ENCODE measurements at places on chromosomes 1 and 21.

- no peak for DNase-seq
Observed at GRCh38 chr1:157270705-157271274, 132.6 kb upstream of the ETV3 start.

- DNase-seq, result no peak
Observed at GRCh38 chr1:117629625-117630422, 24.0 kb downstream of the TENT5C start.

- DNase-seq, result no peak
Observed at GRCh38 chr1:89670711-89671110, 37.8 kb downstream of the LRRC8C start.

GRCh38 chr1:214419650-214420049 is 131.8 kb downstream of the PTPN14 start:
- no peak for DNase-seq

GRCh38 chr21:45990741-45991605 is 9.4 kb downstream of the COL6A1 start:
- DNase-seq, result peak; percentile 1

- DNase-seq, result no peak
Observed at GRCh38 chr1:42692461-42692860, 10.2 kb downstream of the YBX1 start.

- peak; percentile 81 for DNase-seq
Observed at GRCh38 chr1:41666981-41667631, 182.6 kb upstream of the EDN2 start.

GRCh38 chr1:100882698-100883097 is 11.9 kb downstream of the EXTL2 start:
- no peak for DNase-seq

DNA sequence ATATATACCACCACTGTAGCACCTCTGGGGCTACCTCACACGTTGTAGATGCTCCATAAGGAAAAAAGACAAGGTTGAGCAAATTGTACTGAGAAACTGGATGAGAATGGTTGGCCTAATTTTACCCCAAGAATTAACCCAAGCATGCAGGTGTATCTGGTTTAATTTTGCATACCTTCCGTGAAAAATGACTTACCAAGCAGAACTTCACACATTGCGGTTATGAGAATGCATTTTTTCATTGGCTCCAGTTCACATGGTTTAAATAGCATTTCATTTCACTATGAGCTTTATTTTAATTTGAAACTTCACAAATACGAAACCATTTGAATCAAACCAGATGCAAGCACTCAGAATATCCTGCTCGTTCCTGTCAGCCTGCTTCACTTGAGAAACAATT is 512.2 kb downstream of the LTN1 start:
- no peak for DNase-seq

DNA sequence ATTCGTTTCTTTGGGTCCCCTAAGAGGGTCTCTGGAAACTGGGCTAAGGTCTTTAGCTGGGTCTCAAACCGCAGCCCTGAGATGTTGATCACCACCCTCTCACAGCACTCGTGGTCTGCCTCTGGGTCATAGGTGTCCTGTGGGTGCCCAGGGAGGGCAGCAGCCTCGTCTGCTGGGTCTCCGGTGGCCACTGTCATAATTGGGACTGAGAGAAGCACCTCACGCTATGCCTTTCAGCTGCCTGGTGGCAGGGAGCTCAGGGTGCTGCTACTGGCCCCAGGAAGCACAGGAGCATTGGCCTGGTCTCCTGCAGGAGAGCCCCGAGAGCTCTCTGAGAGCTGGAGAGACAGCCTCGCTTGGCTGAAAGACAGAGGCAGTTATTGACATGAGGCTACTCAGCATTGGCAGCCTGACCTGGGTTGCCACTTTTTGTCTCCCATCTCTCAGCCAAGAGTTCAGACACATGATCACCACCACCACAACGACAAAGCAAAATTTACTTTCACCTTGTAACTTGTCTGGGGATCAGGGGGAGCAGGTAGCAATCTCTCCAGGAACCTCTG is 1.5 kb downstream of the KCNA2 start:
- DNase-seq, result no peak

GRCh38 chr1:82870332-82870731 is 1069.6 kb downstream of the ADGRL2 start:
- no peak for DNase-seq

- DNase-seq, result no peak
Observed at GRCh38 chr1:34984435-34984792, 733 bp downstream of the TMEM35B start.

DNA sequence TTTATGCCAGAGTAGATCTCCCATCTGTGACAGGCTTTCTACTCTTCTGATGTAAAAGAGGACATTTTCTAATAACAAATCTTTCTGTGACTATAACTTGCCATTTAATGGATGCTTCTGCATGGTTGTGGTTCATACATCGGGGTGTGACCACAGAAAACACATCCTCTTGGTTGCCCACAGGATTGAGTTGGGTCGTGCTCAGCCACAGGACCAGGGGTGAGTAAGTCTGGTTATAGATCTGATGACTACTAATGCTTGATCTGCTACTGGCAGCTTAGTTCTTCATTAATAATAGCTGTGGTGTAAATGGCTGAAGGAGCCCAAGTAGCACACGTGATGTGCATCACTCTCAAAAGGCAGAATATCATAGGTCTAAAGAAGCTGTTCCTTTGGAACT is 328.2 kb downstream of the RWDD3 start:
- DNase-seq, result no peak

- no peak for DNase-seq
Observed at GRCh38 chr1:61572046-61572445, 152.9 kb downstream of the TM2D1 start.

GRCh38 chr1:32413507-32414185 is 19.4 kb upstream of the BSDC1 start:
- DNase-seq, result peak; percentile 82

DNA sequence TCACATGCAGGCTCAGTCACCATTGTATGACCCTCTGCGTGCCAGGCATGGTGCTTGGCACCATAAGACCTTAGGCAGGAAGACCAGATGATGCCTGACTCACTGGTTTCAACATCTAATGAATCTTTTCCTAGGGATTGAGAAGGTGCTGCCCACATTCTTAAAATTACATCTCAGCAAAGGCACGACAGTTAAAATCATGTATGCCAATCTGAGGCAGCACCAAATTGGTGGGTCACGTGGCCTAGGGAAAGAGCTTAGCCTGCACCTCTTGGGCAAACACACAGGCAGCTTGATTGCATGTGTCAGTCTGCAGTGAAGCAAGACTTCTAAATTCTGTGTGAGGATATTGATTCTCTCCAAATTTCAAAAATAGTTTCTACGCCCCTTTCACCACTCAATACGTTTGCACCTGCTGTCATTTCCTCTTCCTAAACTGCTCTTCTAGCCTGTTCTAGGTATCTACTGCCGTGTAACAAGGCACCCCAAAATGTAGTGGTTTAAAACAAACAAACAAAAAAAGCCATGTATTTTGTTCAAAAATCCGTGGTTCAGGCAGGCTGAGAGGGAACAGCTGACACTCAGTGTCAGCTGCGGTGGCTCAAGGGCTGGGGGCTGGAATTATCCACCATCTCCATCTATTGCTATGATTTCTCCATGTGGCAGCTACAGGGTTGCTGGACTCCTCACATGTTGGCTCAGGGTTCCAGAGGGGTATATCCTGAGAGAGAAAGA is 160.2 kb upstream of the FGGY start:
- DNase-seq, result no peak

- DNase-seq, result no peak
Observed at GRCh38 chr21:42395302-42395701, 550 bp downstream of the TMPRSS3 start.

- no peak for DNase-seq
Observed at GRCh38 chr21:36241717-36242116, 78.3 kb upstream of the MORC3 start.

- no peak for DNase-seq
Observed at GRCh38 chr1:165954940-165955339, 127.5 kb downstream of the UCK2 start.

DNA sequence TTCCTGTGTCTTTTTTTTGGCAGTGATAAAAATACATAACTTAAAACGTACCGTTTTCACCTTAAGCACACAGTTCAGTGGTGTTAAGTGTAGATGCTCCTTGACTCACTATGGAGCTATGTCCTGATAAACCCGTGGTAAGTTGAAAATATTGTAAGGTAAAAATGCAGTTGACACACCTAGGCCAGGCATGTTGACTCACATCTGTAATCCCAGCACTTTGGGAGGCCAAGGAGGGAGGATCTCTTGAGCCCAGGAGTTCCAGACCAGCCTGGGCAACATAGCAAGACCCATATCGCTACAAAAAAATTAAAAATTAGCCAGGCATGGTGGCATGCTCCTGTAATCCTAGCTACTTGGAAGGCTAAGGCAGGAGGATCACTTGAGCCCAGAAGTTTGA is 73.6 kb upstream of the COG2 start:
- DNase-seq, result no peak

- no peak for DNase-seq
Observed at GRCh38 chr1:68178821-68179490, 53.4 kb downstream of the WLS start.

DNA sequence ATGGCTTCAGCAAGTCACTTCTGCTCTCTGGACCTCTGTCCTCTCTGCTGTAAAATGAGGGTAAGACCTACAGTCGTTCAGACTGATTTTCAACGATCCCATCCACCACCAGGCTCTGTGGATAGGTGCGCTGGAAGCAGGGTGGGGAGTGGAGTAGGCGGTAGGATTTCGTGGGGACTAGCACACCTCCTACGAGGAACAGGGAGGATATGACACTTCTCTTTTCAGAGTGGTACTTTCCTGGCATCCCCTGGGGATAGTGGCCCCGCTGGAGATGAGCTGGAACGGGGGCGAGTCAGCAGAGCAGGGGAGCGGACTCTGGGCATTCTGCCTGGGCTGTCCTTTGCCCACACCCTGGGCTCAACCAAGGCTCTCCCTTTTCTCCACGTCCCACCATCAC is 17.7 kb downstream of the ETNK2 start:
- no peak for DNase-seq

- no peak for DNase-seq
Observed at GRCh38 chr1:98422816-98423215, 238.7 kb upstream of the SNX7 start.

- DNase-seq, result no peak
Observed at GRCh38 chr1:247833601-247834000, 8.1 kb downstream of the OR11L1 start.

GRCh38 chr1:36765785-36766300 is 268.5 kb downstream of the GRIK3 start:
- no peak for DNase-seq

- DNase-seq, result no peak
Observed at GRCh38 chr1:34736692-34737091, 18.2 kb upstream of the GJB5 start.

DNA sequence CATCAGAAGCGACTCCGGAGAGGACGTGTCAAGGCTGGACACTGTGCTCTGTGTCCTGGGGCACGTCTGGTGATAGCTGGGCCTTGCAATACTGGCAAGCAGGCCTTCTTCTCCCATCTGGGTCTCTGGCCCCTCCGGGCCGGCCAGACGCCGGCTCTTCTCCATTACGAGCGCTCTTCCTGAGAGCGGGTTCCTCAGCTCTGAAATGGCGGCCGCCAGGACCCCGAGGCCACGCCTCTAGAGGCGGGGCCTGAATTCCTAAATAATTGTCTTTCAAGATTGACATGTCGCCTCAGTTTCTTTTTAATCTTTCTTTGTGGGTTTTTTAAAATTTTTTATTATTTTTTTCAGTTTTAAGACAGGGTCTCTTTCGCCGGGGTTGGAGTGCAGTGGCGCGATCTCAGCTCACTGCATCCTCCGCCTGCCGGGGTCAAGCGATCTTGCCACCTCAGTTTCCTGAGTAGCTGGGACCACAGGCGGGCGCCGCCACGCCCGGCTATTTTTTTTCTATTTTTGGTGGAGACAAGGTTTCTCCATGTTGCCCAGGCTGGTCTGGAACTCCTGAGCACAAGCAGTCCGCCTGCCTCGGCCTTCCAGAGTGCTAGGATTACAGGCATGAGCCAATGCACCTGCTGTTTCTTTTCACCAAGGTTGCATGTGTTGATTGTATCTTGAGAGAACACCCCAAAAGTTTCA is 9.2 kb downstream of the RNF2 start:
- DNase-seq, result no peak

GRCh38 chr1:156662005-156662799 is 15.0 kb downstream of the NES start:
- DNase-seq, result no peak

DNA sequence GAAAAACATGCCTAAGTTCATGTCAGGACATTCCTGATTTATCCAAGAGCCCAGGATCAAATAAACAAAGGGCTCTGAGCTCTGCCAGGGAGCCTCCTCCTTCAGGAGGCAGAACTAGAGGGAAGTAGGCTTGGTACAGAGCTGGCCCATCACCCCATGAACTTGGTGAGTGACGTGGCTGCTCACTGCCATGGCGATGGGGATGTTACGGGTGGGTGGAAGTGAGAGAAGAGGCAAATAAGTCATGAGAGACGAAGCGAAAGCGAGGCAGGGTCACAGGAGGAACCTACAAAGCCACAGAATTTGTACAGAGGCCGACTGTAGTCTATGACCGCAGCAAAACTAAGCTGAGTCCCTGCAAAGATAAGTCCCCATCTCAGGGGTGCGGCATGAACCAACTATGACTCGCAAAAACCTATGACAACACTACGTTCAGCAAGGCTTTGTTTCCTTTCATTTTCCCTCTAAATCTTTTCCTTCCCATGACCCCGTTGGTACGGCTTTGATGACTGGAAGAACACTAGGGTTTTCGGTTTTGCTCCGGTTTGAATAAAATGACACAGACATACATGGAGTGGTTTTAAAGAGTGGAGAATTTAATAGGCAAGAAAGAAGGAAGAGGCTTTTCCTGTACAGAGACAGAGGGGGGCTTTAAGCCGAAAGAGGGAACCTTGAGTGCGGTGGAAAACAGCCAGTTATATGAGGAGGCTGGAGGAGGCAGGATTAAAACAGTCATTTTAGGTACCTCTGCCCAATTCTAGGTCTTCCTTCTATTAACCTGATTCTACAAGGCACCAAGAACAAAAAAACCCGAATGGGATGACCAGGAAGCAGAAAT is 74.1 kb downstream of the CD46 start:
- peak; percentile 91 for DNase-seq

DNA sequence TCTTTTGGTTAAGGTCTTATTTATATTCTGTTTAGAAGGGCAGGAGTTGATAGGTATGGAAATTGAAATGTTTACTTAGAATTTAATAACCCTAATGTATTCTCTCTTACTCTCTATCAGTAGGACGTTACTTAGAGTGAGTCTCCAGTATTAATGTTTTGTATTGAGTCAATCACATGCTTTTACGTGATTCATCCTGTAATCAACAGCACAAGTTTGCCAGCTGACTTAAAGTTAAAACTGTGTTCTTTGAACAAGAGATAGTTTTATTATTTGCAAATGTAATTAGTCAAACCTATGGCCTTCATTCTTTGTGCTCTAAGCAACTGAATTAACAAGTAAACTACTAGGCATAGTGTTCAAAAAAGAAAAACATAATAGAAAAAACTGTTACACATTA is 57.3 kb downstream of the PKN2 start:
- no peak for DNase-seq

- DNase-seq, result no peak
Observed at GRCh38 chr1:116486424-116486823, 84.4 kb downstream of the CD58 start.
